ENCODE measurements at places on chromosomes 12 and 14.

GRCh38 chr12:104850781-104851180 is 107.3 kb downstream of the SLC41A2 start:
- DNase-seq = no peak

- no peak for DNase-seq
These were observed 36.0 kb downstream of the RTRAF start for GRCh38 chr14:52025310-52025709.

- no peak for DNase-seq
These were observed 108.1 kb downstream of the DENND5B start for GRCh38 chr12:31482816-31483215.

GRCh38 chr12:109813810-109814416 is 19.3 kb downstream of the TRPV4 start:
- no peak for DNase-seq

DNA sequence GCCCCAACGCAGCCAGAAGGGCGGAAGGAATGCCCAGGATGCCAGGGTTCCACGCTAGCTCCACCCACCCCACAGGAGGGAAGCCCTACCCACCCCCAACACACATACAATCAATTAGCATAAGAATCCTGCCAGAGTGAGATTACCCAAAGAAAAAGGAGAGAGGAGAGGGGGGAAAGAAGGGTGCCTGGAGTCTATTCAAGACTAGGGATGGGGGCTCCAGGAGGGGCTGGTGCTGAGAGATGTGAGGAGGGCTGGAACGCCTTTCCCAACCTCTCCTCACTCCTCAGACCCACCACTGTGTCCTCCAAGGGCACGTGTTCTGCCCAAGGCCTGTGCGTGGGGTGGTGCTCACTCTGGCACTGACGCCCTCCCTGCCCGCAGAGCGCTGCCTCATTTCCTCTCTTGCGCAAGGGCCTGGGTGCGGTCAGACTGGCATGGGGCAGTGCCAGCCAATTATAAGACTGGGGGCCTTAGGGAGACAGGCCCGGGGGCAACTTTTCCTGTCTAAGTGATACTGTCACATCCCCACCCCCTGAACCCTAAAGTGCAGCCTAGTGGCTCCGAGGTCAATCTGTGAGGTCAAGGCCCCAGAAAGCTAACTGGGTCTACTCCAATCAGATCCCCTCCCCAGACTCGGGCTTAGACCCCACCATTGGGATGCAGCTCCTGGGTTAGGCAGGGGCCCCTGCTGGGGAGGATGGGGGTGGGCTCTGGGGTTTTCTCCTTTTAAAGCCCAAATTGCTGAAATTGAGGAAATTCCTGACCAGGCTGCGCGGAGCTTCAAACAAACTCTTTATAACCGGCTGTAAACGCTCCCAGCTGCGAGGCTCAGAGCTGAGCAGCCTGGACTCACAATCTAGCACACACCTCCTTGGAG is 10.2 kb upstream of the ITGB7 start:
- DNase-seq = no peak

- DNase-seq = no peak
These were observed 39.6 kb downstream of the HECTD4 start for GRCh38 chr12:112342587-112342986.

GRCh38 chr14:99287269-99287942 is 15.4 kb upstream of the BCL11B start:
- no peak for DNase-seq

GRCh38 chr14:29235991-29236390 is 469.4 kb downstream of the FOXG1 start:
- no peak for DNase-seq

- DNase-seq = no peak
These were observed 1.9 kb downstream of the PPP1R12A start for GRCh38 chr12:79933043-79933442.

- DNase-seq = no peak
These were observed 198.4 kb upstream of the ATXN7L3B start for GRCh38 chr12:74339211-74339610.

DNA sequence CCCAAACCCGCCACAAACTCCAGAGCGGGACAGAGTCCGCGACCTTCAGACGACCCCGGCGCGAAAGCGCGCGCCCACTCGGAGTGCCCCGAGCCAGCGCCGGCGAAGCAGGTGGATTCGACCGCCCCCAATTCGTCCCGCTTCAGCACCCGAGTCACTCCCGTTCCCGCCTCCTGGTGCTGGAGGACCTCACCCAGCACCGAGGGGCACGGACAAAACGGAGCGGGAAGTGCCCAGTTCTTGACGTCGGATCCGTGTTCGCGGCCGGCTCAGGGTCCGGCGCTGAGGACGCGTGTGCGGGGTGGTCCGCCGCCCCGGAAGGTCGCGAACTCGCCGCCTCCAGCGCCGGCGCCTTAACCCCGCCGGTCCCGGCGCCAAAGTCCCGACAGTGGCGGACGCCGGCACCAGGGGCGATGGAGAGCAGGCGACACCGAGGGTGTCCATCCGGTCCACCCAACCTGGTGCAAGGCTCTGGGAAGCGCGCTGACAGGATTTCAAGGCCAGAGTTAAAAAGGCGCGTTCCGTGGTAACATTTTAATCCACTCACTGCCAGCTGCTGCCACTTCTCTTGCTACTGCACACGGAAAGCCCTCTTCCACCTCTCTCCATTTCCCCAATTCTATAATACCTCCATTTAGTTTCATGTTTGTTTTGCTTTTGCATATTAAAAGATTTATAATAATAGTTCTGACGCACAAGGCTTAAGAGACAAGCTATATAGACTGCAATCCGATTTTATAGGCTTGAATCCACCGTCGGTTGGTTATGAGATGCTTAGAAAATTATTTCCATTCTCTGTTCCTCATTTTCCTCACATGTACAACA is 240.0 kb upstream of the CPNE8 start:
- DNase-seq = no peak

GRCh38 chr14:24840204-24840893 is 206.4 kb upstream of the GZMB start:
- no peak for DNase-seq

DNA sequence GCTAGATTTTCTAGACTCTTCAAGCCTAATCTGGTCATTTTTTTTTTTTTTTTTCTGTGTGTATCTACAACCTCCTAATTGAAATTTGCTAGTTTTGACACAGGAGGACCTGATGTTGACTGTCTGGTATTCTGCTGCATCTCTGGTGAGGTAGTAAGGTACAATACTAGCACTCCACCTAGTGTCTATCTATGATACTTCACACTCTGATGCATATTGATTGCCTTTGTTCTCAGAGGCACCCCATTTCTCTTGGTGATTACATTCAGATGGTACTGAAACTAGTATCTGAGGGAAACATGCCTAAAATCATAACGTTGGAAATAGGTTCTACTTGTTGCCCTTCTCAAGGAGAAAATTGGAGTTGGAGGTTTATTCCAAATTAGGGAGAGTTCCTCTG is 930.5 kb upstream of the NOVA1 start:
- no peak for DNase-seq

DNA sequence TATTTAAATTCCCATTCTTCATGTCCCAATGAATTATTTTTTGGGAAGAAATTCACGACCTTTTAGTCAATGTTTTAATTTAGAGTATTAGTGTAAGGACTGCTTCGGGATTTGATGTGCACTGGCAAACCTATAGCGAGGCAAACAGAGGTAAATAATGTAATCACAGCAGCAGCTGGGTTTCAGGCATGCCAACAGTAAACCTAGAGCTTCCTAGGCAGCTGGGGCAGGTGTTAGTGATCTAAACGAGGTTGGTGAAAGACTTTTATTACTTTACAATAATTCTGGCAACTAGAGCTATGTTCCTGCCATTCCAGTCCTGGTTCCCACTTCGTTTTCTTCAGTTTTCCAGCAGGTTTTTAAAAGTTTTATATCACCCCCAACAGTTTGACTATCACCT is 1036.4 kb upstream of the FOXG1 start:
- no peak for DNase-seq

DNA sequence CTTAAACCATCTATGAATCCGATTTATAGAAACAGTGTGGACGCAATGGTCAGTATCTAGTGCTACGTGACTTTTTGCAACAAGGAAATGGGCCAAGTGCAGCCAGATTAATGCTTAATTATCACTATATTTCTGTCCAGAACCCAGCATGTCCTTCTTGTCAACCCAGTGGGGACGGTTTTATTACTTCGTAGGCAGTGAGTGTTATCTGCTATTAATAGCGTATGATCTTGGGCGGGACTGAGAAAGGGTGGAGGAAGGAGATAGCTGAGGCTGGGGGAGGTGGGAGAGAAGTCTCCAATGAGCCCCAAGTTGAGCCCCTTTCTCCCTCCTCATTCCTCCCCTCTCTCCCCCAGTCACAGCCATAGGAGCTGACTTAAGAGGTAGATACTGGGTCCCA is 59.7 kb upstream of the FAM222A start:
- peak; percentile 39 for DNase-seq

DNA sequence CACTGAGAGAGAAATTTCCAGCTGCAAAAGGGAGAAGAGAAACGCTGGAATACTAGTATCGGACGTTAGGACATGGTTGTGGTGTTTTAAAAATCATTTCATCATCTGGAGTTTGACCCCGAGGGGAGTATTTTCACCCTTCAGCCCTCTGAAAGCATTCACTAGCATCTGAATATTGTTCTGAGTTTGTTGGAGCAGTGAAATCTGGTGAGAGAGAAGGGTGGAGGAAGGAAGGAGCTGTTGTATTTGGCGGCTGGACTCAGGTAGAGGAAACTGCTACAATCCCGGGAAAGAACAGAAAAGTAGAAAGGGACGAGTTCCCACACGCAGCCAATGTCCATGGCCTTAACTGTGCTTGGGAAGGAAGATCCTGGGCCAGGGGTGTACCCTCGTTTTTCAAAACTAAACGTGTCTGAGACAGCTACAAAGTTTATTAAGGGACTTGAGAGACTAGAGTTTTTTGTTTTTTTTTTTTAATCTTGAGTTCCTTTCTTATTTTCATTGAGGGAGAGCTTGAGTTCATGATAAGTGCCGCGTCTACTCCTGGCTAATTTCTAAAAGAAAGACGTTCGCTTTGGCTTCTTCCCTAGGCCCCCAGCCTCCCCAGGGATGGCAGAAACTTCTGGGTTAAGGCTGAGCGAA is 896 bp upstream of the CDKN1B start:
- DNase-seq = no peak

DNA sequence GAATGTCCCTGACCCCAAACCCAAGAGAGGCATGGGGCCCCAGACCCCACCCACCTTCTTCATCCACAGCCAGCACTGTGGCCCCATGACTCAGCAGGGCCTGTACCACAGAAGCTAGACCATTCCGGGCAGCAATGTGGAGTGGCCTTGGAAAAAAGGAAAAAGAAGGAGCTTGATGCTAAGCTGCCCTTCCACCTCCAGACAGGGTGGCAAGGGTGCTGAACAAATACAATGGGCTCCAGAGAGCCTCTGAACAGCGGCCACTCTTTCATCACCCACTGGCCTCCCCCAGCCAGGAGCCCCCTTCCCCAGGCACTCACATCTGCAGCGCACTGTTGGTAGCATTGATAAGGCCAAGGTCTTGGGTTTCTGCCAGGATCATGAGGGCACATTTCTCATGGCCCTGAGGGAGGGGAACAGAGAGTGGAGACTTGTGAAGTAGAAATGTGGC is 13.9 kb downstream of the SLC39A5 start:
- no peak for DNase-seq
